ENCODE measurements at places on chromosomes 11 and 22.

GRCh38 chr11:69490516-69490915, 9.1 kb downstream of the LINC01488 start:
- no peak for DNase-seq

- no peak for DNase-seq
These were observed 62.3 kb downstream of the BTG4 start for GRCh38 chr11:111449696-111450479.

DNA sequence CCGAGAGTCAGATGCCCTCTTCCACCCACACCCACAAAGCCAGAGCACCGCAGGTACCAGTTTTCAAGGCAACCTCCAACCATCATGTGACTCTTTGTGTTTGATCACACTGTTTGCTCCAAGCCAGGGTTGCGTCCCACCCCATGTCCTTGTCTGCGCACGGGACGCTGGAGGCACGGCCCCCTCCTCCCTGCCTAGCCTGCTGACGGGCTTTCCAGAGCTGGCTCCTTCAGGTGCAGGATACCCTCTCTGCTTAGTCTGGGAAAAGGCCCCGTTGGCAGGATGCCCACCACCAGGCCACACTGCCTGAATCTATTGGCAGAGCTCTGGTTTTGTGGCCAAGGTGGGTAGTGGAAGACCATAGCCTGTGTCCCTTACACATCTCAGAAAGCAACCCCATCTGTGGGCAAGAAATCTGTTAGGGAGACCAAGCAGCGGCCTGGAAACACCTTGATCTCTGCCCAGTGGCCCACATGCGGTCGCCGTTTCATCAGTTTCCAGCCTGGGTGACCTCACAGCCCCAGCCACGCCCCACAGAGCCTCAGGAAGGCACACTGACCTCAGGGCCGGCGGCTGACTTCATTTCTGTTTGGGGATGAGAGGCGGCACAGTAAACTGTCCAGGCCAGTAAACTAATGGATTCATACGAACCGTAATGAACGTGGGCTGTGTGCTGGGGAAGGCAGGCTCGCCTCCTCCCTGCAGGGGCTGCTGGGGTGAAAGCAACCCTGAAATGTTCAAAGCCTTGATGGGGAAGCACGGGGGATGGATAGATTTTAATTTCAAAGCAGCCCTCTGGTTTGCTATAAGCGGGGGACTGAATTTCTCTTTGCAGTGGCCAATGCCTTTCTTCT, 25.8 kb downstream of the CDPF1 start:
- no peak for DNase-seq

GRCh38 chr11:86748296-86748695, 52.0 kb upstream of the PRSS23 start:
- no peak for DNase-seq

DNA sequence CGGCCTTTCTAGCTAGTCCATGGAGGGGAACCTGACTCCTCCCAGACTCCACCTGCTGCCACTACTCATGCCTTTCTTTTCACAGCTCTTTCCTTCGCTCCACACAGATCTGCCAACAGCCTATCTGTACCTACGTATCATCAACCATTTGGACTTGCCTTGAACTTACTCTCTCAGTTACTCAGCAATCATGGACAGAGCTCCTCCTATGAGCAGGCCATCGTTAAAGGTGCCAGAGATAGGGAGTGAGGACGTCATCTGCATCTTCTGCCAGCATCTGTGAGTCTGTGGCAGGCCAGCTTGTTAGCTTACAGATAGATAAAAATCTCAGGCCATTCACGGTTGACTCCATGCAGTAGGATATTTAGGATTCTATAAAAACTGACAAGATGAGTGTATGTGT, 162.9 kb upstream of the ZBED5 start:
- DNase-seq: no peak

GRCh38 chr22:25898707-25899365, 156.8 kb downstream of the MYO18B start:
- DNase-seq: no peak
